ENCODE measurements at places on chromosomes 1 and 21.
A peak's percentile ranks its signal among the peaks of the same experiment; 100 is the strongest.

DNA sequence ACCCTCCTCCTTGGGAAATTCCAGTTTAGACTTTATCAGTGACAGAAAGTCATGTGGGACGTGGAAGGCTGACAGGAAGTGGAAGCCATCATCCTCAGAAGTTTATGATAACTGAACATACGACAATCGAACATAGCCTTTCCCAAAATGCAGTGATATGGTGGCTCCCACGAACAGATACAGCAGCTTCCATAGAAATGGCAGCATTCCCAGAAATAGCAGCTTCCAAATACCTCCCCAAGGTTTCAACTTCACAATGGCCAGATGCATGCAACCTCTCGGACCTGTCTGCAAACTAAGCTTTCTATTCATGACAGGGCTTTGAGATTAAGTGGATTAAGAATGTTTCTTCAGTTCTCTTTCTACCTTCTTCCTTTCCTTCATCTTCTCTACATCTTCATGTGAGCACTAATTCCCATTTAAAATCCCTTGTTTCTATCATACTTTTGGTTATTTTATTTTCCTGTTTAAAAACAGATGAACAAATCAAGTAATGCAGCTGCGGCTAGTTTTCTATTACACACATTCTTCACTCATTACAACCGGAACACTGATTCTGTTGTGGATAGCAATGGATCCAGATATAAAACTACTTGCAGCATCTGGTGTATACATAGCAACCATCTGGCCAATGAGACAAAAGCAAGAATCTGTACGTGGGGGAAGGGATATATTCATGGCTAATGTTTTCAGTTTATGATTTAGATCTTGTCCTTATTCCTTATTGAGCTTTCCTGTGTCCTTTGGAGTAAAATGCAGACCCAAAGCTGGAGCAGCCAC is 304.8 kb downstream of the BRINP3 start:
- no peak for DNase-seq

GRCh38 chr1:74162333-74162732 is 35.6 kb downstream of the LRRIQ3 start:
- DNase-seq: no peak

GRCh38 chr1:93827633-93828366 is 51.2 kb downstream of the DNTTIP2 start:
- DNase-seq: no peak

DNA sequence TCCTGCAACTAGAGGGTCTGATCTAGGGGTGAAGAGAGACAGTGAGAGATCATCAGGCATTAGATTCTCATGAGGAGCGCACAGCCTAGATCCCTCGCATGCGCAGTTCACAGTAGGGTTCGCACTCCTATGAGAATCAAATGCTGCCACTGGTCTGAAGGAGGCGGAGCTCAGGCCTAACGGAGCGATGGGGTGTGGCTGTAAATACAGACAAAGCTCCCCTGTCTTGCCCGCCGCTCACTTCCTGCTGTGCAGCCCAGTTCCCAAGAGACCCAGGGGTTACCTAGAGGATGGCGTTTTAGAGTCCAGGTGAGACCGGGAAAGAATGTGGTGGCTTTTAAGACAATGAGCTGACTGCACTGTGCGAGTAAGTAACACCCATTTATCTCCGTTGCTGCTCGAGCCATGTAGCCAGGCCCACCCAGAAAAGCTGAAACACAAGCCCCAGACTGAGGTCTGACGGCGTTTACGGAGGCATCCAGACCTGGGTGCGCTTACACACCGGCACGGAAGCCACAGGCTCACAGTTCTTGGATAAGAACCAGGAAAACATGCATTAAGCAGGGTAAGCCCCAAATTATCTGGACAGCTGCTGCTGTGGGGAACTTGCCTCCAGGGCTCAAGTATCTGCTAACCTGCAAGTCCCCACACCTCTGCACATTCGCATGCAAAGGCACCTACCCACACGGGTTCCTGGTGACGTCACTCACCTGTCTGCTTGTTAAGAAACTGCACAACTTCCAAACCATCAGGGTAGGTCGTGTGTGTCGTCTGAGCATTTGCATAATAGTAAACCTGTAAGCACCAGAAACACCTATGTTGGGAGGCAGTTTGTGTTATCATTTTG is 12.5 kb downstream of the TCP10L start:
- no peak for DNase-seq

- no peak for DNase-seq
Measured at GRCh38 chr1:15051882-15052528, 101.5 kb upstream of the TMEM51 start.

- no peak for DNase-seq
Measured at GRCh38 chr1:99970713-99971255, 988 bp downstream of the SLC35A3 start.

DNA sequence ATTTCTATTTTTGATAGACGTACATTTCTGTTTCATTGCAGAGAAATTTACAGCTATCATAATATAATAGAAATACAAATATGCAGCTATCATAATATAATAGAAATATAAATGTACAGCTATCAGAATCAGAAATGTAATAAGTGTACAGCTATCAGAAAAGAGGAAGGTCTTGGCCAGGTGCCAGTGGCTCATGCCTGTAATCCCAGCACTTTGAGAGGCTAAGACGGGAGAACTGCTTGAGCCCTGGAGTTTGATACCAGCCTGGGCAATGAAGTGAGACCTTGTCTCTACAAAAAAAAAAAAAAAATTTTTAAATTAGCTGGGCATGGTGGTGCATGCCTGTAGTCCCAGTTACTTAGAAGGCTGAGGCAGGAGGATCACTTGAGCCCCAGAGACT is 37.9 kb downstream of the PIGM start:
- no peak for DNase-seq

GRCh38 chr1:42328047-42328625 is 6.9 kb downstream of the FOXJ3 start:
- DNase-seq: no peak

DNA sequence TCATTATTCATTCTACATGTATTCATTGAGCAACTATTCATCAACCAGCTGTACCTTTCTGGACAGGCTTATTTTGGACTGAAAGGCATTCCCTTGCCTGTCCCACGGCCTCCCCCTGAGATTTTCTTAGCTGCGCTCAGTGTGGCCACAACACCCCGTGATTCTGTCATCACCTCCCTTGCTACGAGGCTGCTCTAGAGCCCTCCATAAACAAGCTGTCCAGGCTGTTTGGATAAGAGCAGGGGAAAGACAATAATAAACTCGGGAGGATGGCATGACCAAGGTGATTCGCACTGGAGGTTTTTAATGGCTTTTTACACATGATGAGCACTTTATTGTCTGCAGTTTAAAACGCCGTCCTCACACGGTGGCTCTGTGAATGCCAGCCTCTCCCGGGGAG is 139.7 kb downstream of the ROR1 start:
- no peak for DNase-seq

DNA sequence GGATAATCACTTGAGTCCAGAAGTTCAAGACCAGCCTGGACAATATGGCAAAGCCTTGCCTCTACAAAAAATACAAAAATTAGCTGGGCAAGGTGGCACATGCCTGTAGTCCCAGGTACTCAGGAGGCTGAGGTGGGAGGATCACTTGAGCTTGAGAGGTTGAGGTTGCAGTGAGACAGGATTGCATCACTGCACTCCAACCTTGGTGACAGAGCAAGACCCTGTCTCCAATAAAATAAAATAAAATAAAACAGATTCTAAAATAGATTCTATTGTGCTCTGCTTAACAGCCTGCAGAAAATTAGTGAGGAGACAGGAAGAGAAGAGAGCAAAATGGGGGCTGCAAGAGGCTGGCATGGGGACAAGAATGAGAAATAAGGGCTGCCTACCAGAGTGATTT is 7.5 kb upstream of the SDE2 start:
- no peak for DNase-seq

DNA sequence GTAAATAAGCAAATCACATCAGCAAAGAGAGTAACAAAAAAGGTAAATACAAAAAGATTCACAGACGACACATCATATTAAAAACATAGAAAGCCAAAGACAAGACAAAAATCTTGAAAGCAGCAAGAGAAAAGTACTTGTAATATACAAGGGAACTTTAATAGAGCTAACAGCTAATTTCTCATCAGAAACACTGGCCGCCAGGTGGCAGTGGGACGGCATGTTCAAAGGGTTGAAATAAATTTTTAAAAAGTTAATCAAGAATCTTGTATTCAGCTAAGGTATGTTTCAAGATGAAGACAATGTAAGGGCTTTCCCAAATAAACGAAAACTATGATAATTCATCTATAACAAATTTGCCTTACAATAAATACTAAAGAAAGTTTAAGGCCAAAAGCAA is 358.1 kb downstream of the LRRIQ3 start:
- DNase-seq: no peak

GRCh38 chr21:32666258-32666657 is 54.1 kb upstream of the CFAP298 start:
- DNase-seq: no peak

- peak; percentile 85 for DNase-seq
Measured at GRCh38 chr1:3772027-3772714, 378 bp upstream of the SMIM1 start.

GRCh38 chr1:155646307-155646706 is 36.3 kb downstream of the MSTO1 start:
- no peak for DNase-seq

- no peak for DNase-seq
Measured at GRCh38 chr21:26449161-26449560, 123.9 kb downstream of the CYYR1 start.

DNA sequence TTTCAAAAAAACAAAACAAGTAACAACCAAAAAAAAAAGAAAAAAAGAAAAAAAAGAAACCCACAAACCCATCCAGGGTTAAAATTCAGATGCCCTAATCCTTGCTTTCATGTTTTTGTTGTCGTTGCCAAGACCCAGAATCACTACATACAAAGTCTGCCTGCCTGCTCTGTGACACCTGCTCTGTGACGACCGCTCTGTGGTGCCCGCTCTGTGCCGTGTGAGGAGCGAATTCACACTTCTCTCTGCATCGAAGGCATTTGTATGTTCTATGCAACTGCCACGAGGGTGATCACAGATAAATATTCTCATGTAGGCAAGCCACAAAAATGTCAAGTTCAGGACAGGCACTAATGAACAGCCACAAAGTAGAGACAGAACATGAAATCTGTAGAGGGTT is 178.6 kb downstream of the SLC45A1 start:
- peak; percentile 41 for DNase-seq

DNA sequence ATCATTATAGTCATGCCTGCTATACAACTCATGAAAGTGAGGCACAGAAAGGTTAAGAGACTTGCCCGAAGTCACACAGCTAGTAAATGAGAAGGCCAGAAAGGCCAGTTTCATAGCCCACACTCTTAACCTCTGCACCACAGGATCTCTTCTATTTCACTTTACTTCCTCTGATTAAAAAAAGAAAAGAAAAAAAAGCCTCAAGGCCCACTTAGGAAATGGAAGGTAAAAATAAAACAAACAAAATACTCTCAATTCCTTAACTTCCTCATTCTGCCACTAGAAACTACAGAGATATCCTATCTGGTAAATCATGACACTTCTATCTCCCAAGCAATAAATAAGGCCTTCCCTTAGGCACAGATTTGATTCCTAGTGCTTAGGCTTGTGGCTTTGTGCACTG is 7.6 kb upstream of the ENAH start:
- no peak for DNase-seq

- DNase-seq: no peak
Measured at GRCh38 chr1:91334856-91335255, 69.8 kb downstream of the HFM1 start.

DNA sequence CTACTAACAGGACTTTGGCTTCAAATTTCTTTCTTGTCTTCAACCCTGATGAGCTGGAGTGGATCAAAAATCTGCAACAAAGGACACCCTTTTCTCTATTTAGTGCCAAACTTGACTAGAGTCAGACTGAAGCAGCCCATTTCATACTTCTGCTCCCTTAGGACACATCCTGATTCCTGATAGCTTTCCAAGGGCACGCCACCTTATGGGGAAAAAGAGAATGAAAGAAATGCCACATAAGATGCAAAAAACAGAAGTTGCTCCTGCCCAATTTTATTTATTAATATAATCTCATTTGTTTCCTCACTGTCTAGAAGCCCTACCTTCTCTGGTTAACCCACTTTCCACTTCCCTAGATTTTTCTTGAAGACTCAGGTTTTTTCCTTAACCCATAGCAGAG is 72.7 kb upstream of the NBPF4 start:
- no peak for DNase-seq

- DNase-seq: no peak
Measured at GRCh38 chr1:93976291-93976690, 67.1 kb upstream of the GCLM start.

- DNase-seq: no peak
Measured at GRCh38 chr1:241695246-241696171, 43.4 kb downstream of the WDR64 start.

DNA sequence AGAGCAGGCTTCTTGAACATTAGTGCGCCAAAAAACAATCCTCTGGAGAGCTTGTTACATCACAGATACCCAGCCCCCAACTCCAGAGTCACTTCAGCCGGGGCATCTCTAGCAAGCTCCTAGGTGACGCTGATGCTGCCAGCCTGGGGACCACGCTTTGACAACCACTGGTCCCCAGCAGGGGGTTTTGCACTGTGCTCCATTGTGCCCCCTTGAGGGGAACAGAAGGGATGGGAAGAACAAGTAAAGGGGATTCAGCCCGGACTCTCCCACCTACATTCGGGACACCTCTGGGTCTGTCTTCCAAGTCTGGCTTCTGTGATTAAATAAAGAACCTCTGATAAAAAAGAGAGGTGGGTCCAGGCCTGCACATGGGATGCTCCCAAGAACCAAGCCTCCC is 60.4 kb downstream of the ATP5PO start:
- no peak for DNase-seq

GRCh38 chr1:107327446-107327845 is 186.6 kb downstream of the NTNG1 start:
- DNase-seq: no peak

DNA sequence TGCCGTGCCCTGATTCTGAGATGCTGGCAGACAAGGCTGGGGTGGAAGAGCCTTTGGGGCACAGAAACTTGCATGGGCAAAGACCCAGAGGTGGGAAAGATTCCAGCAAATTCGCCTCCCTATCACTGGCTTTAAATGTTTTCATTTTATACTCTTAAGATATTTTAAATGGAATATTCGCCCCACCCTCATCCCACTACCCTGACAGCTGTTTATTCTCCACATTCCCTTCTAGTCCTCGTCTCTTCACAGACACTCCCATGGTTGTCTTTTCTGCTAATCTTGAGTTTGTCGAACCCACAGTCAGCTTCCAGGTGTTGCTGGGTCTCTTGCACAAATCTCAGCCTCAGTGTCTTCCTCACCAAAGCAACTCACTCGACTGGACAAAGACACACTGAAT is 245.0 kb downstream of the KAZN start:
- no peak for DNase-seq

GRCh38 chr21:31781737-31782136 is 49.8 kb upstream of the SCAF4 start:
- no peak for DNase-seq

GRCh38 chr1:196607981-196608380 is 259 bp downstream of the KCNT2 start:
- no peak for DNase-seq

DNA sequence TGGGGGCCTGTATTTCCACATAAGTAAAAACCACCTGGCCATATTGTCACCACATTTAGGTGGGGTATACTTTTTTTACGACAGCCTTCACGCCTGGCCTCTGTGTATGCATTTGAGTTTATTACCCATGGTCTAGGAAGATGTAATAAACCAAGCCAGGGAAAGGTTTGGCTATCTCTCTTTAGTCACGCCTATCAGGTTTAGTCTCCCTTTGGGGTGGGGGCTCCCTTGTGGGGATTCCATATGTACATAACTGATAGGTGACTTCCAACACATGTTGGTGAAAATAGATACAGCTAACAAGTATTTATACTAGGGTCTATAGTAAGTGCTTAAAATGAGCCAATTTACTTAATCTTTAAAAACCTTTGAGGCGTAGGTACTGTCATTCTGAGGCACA is 4.2 kb downstream of the YBX1 start:
- DNase-seq: no peak

GRCh38 chr1:38207275-38207674 is 160.7 kb upstream of the POU3F1 start:
- DNase-seq: no peak

Measured in memory B cell (primary cell).